Activated T-helper 9 cell treated with anti-CD3 and anti-CD28 coated beads, Interleukin-2, amount 50 U/mL, for 16 hours (primary cell): ENCODE measurements at places on chromosomes 2 and 18.
A peak's percentile ranks its signal among the peaks of the same experiment; 100 is the strongest.

- no peak for DNase-seq
These were observed 690.7 kb downstream of the KCNJ3 start for GRCh38 chr2:155389224-155389623.

DNA sequence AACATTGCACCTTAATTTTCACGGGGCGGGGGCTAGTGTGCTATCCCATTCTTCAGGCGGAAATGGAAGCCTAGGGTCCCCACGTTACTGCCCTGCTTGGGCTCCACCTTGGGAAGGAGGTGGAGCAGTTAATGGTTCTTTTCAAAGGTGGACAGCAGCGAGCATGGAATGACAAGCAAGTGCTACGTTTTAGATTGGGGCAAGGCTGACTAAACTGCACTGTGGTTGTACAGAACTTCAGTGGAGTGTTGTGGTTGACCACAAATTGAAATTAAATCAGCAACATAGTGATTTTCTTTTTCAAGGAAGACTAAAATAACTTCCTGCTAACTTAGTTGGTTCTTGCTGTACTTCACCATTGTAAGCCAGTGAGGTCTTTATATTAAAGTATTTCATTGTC is 47.0 kb downstream of the CHRNA1 start:
- no peak for DNase-seq

- DNase-seq, result no peak
These were observed 124.5 kb upstream of the CDC42EP3 start for GRCh38 chr2:37795938-37796337.

DNA sequence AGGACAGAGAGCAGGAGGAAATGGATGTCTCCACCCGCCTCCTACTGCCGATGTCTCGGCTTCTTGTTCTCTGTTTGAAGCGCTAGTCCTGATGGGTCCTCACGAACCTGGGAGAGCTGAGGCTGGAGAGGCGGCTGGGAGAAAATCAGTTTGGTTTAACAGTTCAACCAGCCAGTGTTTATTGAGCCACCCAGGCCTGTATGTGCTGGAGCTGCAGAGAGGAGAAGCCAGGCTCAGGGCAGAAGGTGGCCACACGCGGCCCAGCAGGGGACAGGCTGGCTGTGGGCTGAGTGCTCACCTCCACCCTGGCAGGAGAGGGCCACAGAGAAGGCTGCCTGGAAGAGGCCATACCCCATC is 202.1 kb downstream of the CYP26B1 start:
- DNase-seq, result no peak

DNA sequence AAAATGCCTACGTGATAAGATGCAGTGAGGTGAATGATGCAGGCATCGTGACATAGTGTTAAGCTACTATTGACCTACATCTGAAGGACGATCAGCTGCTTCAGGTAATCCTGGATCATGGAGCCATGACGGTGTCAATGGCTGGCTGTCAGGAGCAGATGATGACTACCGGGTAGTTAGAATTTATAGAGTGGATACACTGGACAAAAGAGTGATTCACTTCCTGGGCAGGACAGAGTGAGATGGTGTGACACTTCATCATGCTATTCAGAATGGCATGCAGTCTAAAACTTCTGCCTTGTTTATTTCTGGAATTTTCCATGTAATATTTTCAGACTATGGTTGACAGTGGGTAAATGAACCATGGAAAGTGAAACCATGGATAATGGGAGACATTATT is 29.5 kb downstream of the METTL8 start:
- no peak for DNase-seq

DNA sequence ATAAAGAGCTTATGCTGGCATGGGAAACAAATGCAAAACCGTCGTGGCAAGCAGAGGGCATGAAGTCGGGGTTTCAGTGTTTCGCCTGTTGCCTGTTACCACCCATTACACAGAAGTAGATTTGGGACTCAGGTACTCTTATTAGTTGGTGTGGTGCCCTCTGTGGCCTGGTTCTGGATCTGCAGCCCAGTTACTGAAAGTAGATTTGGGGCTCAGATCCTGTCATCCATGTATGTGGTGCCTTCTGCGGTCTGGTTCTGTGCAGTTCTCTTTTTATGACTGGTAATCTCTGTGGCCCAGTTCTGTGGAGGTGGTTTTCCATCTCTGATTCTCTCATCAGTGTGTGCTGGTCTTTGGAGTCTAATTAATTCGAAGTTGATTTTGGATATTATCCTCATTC is 45.2 kb downstream of the ADNP2 start:
- no peak for DNase-seq

DNA sequence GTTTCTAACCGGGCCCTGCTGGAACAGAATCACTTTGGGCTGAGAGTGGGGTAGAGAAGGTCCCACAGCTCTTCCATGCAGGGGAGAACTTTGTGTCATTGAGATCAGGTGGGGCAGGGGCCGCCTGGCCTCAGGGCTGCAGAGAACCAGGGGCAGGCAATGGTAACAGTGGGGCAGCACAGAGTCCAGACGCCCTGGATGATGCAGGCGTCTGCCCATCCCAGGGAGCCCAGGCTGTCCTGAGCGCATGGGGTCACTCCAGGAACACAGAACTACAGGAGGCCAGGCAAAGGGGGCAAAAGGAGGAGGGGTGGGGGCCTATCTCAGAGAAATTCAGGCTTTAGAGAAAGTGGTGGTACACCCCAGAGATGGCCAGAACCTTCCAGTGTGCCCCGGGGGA is 121.3 kb downstream of the NDUFA10 start:
- no peak for DNase-seq

GRCh38 chr2:237682151-237682550 is 54.8 kb downstream of the LRRFIP1 start:
- no peak for DNase-seq

DNA sequence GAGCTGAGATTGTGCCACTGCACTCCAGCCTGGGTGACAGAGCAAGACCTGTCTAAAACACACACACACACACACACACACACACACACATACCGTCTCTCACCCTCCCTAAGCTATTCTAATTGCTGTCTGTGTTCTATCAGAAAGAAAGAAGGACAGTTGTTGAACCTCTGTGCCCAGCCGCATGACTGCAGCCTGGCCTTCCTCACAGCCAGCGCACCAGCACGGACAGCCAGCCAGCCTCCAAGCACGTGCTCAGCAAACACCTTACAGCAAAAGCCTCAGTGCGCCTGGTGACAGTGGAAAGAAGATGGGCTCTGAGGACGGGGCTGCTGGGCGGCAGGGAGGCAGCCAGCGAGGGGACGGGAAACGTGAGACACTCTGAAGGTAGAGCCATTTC is 58.0 kb downstream of the ZNF516 start:
- no peak for DNase-seq

DNA sequence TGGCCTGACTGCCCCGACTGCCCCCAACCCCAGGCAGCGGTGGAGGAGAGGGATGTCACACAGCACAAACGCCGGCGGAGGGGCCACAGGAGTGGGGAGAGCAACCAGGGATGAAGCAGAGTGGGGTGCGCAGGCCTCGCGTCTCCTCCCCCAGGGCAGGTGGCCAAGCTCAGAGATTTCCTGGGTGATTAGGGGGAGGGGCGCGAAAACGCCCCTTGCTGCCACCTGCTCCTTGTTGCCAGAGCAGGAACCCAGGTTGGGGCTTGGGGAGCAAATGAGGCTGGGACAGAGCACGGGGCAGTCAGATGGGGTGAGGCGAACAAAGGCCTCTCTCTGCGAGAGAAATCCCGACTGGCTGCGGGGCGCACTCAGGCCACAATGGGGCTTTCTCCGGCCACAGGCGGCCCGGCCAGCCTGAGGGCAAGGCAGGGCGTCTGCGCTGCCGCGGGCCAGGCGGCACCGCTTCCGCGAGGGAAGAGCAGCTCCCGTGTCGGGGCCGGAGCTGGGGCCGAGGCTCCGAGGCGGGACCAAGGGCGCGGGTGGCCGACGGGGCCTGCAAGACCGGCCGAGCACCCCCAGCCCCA is 11.5 kb downstream of the TEX44 start:
- DNase-seq, result no peak

- DNase-seq, result no peak
These were observed 265.3 kb downstream of the TWIST2 start for GRCh38 chr2:239113171-239113570.

- DNase-seq, result no peak
These were observed 265.3 kb upstream of the PKDCC start for GRCh38 chr2:41782306-41783158.

DNA sequence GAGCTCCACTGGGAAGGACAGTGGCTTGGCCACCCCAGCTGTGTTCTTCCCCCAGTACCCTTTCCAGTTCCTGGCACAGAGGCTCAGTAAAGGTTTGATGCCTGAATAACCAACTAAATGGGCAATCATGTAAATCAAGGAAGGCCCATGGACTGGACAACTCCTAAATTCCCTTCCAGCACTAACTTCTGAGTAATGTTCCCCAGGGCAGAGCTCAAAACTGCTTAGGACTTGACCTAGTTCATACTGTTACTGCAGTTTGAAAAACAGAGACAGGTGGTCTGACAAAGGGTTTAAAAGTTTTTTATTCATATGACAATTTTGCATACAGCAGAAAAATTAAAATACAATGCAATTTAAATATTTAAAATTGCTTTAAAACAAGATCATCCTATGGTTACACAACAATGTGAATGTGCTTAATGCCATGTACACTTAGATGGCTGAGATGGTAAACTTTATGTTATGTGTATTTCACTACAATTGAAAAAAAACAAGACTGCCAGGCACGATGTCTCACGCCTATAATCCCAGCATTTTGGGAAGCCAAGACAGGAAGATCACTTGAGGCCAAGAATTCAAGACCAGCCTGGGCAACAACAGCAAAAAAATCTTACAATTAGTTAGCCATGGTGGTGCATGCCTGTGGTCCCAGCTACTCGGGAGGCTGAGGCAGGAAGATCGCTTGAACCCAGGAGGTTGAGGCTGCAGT is 26.2 kb downstream of the PCBP1 start:
- no peak for DNase-seq

- DNase-seq, result no peak
These were observed 31.1 kb downstream of the ACSL3 start for GRCh38 chr2:222891890-222892289.

- no peak for DNase-seq
These were observed 115.4 kb upstream of the HS6ST1 start for GRCh38 chr2:128433911-128434550.

DNA sequence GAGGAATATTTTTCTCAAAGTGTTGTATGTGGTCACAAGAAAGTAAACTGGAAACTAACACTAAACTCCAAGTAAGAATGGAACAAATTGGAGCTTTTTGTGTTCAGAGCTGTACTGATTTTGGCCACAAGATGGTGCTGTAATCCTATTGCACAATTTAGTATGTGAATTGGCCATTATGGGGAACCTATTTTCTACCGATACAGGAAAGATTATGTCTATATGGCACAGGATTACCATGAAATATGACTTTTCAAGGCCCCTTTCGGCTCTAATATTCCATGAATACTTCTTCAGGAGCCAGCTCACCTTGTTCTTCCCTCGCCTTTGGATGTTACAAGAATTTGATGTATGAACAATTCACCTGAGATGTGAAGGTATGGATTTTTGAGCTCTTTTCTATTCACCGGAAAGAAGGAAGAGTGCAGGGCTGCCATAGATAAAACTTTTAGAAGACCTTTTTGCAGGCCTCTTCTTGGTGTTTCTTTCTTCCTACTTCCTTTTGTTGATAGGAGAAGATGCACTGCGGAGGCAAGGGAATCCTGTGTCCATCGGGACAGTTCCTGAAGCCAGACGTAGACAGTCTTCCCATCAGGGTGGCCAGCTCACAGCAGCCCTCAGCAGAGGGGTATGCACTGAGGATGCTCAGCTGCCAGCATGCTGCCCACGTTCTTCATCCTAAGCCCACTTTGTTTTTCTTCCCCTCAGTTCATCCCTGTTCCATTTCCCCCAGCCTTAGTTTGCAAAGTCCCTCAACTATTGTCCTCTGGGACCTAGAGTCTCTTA is 13.3 kb downstream of the MRPL44 start:
- DNase-seq, result no peak

- DNase-seq, result no peak
These were observed 14.0 kb downstream of the RNF125 start for GRCh38 chr18:32032609-32033008.

GRCh38 chr2:34317797-34318196 is 718.7 kb upstream of the FAM98A start:
- no peak for DNase-seq

DNA sequence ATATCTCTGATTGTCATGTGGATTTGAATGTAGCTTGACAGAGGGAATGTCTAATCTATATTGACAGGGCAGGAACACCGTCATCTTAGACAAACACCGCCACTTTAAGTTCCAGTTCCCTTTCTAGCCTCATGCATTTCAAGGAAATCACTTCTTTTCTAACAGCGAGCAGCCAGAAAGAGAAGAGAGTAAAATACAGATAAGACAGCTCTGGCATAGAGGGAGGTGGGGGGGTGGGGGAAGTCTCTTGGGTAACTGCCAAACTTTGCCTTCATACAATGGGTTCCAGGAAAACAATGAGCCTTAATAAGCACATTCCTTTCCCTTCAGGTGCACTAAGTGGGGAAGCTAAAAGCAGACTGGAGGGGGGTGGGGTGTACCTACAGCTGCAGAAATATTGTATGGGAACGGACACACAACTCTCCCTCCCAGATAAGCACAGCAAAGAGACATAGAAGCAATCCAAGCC is 37.2 kb downstream of the CASP10 start:
- no peak for DNase-seq

GRCh38 chr18:48663931-48664847 is 125.4 kb downstream of the CTIF start:
- peak; percentile 29 for DNase-seq

DNA sequence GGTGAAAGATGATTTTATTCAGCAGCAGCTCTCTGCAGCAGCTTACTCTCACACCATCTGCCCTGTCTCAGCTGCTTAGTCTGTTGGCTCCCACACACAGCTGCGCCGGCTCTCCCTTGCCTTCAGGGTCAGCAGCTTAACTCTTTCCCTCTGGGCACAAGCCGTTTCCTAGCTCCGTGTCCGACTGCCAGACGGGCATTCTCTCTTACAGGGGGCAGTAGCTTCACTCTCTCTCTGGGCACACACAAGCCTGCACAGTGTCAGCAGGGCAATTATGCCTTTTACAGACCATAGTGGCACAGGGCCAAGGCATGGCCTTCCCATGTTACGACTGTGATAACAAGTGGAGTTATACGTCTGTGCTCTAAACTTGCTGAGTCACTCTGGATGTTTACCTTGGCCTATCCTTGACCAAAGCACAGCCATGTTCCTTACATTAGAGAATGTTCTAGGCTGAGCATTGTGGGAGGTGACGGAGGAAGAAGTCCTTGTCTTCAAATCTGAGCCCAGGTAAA is 31.7 kb downstream of the PCARE start:
- no peak for DNase-seq

DNA sequence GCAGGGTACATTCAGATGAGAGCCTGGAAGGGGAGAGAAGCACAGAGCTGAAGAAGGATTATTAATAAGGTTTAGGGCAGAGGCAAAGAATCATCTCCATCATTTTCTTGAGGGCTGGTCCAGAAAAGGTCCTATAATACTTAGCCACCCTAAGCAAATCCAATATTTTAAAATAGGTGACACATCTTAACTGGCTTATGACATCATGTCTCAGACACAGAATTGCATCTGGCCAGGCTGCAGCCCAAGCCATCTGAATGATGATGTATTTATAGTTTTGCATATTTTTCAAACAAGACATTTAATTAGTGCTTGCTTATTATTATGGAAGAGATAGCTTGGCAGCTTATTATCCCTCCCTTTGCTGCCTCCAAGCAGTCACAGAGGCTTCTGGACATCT is 571.3 kb downstream of the SUCLG1 start:
- no peak for DNase-seq

GRCh38 chr2:28250006-28250405 is 142.7 kb upstream of the FOSL2 start:
- no peak for DNase-seq
